Skin of body (tissue), 3 donors: ENCODE measurements at places on chromosomes 11 and 22.
A peak's percentile ranks its signal among the peaks of the same experiment; 100 is the strongest.

- DNase-seq: no peak
These were observed 42.8 kb downstream of the NTM start for GRCh38 chr11:131413217-131413616.

DNA sequence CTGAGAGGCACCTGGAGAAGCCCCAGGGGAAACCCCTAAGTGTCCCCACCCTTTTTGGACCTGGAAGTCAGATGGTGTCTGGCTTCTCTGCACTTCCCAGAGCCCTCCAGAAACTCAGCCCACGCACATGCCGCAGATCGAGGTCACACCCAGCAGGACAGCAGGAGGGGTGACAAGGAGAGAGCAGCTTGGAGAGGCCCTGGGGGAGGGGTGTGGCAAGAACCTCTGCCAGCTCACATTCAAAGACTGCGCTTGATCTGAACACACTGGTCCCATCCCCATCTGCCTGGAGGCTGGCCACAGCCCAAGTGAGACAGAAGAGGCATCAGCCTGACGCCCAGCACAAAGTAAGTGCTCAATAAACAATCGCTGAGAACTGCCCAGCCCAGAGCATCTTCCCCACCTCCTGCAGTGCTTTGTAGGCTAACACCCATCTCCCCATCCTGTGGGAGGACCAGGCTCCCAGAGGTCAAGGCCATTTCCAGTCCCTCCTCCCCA, 21.4 kb downstream of the TMPRSS6 start:
- DNase-seq: no peak

DNA sequence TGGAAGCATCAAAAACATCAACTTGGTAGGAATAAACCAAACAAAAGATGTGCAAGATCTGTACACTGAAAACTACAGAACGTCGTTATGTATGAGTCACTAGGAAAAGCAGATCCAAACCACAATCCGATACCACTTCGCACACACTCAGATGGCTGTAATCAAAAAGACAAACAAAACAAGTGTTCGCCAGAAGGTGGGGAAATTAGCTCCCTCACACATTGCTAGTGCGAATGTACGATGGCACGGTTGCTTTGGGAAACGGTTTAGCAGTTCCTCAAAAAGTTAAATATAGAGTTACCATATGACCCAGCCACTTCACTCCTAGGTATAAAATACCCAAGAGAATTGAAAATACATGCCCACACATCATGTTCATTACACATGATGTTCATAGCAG, 14.8 kb upstream of the CARD10 start:
- peak; percentile 81 for DNase-seq

- DNase-seq: no peak
These were observed 206.4 kb downstream of the DBX1 start for GRCh38 chr11:19953909-19954308.

- DNase-seq: no peak
These were observed 11.5 kb downstream of the RNH1 start for GRCh38 chr11:495537-495931.

DNA sequence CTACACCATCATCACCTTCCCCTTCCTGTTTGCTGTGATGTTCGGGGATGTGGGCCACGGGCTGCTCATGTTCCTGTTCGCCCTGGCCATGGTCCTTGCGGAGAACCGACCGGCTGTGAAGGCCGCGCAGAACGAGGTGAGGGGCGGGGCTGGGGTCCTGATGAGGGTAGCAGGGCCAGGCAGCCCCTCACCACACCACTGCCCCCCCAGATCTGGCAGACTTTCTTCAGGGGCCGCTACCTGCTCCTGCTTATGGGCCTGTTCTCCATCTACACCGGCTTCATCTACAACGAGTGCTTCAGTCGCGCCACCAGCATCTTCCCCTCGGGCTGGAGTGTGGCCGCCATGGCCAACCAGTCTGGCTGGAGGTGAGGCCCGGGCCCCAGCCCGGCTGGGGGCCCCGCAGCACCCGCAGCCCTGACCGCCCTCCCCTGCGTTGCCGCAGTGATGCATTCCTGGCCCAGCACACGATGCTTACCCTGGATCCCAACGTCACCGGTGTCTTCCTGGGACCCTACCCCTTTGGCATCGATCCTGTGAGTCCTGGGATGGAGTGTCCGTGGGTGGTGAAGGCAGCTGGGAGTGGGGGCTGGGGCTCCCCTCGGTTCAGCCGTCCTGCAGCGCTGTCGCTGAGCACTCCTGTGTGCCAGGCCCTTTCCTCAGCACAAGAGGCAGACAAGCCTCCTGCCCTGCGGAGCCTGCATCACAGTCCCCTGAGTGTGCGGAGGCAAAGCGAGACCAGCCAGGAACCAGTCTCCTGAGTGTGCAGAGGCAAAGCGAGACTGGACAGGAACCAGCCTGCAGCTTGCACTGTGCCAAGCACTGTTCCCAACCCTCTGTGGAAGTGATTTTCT, 8.8 kb downstream of the TCIRG1 start:
- DNase-seq: no peak

DNA sequence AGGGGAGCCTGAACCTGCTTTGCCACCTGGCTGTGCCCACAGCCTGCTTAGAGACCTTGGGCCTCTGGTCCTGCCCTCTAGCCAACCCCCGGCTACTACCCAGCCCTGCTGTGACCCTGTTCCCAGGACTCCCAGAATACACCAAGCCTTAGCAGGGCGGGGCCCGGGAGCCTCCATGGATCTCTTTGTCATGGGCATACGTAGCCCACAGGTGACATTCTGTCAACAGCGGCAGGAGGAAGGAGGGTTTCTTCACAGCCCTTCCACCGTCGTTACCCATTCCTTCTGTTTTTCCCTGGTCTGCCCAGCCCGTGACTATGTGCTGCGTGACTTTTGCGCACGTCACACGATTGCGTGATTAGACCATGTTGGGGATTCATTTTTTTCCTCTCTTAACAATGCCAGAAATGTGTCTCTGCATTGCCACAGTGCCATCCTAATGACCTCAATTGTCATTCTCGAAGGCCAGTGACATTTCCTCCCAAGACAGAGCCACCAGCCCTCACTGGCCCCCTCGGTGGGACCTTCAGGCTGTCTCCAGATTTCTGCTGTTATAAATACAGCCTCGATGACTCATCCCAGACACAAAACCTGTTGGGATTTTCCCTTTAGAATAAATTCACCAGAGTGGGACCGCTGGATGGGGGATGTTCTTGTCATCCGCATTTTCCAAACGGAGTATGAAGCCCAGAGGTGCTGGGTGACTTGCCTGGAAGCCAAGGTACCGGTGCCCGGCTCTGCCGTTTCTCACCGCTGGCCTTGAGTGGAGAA, 9.0 kb downstream of the SYT12 start:
- no peak for DNase-seq

- DNase-seq: no peak
These were observed 149.4 kb downstream of the SNX19 start for GRCh38 chr11:130766650-130767565.

DNA sequence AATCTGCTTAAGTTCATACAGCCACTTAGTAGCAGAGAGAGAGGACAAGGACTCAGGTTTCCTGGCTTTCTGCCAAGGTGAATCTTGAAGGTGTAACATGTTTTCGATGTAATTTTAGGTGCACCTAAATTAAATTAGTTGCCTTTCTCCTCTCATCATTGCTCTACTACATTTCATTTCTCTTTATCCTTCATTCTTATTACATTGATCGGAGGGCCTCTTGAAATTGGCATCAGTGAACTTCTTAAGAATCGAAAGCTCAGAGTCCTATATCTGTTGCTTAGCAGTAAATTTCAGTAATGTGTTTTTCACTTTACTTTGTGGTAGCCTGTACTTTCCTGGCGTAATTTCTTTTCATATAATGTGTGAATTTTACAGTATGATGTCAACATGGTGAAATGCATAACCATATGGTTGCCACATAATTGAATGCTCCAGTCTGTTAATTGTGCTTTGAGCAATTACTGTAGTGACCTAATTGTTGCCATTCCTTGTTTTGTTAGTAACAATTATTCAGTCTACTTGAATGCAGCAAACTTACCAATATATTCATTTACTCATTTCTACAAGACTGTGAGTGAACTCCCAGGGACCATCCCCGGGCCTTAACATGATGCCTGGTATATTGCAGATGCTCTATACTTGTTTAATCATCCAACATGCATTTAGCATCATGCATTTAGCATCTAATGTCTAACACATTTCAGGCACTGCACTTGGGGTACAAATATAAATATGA, 138.1 kb downstream of the MAML2 start:
- peak; percentile 88 for DNase-seq

DNA sequence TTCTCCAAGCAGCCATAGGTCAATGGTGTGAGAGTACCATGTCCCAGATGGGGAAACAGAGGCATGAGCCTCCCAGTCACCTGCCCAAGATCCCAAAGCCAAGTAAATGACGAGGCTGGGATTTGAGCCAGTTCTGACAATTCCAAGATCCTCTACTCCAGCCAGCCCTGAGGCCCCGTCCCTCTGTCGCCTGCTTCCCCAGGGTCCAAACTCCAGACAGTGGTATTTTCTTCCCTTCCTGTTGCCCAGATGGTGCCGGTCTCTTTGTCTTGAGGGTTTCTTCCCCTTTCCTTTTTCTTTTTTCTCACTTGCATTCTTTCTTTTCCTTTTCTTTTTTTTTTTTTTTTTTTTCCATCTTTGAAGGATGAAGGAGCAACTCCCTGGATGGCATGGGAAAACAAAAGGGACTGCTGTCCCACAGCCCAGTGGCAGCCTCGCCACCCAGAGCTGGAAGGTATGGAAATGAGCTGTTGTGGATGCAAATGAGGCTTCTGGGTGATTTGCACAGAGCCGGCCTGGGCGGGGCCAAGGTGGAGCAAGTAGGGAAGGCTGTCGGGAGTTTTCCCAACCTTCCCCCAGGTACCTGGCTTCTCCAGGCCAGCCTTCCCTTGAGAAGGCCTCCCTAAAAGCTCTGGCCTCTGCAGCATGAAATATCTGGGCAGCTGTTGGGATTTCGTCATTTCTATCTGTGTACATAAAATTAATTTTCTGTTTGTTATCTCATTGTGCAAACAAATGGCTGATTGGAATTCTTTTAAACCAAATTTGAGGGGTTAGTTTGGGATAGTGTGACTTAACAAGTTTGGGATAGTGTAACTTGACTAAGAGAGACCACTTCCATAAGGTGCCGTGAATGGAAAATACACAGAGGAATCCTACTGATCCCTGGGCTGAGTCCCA, 146.8 kb downstream of the MN1 start:
- no peak for DNase-seq

DNA sequence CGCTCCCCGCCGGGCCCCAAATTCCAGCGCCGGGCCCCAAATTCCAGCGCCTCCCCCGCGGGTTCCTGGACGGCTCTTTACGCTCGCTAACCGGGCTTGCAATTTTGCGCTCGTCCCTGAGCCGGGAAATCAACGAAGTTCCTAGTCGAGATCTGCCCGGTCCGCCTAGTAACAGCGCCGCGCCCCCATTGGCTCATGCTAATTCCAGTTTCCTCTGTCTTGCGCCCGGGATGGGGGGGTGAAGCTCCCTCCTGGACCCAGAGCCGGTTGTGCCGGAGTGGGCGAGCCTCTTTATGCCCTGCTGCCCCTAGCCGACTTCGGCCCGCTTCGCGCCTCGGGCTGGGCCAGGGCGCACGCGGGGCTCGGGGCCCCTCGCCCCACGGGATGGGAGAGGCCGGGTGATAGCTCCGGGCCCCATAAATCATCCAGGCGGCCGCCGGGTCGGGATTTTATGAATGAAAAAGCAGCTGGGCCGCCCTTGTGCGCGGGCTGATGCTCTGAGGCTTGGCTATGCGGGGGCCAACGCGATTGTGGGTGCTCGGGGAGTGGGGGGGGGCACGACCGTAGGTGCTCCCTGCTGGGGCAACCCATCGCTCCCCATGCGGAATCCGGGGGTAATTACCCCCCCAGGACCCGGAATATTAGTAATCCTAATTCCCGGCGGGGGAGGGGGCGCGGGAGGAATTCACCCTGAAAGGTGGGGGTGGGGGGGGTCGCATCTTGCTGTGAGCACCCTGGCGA, 1.8 kb upstream of the CCND1 start:
- peak; percentile 95 for DNase-seq

DNA sequence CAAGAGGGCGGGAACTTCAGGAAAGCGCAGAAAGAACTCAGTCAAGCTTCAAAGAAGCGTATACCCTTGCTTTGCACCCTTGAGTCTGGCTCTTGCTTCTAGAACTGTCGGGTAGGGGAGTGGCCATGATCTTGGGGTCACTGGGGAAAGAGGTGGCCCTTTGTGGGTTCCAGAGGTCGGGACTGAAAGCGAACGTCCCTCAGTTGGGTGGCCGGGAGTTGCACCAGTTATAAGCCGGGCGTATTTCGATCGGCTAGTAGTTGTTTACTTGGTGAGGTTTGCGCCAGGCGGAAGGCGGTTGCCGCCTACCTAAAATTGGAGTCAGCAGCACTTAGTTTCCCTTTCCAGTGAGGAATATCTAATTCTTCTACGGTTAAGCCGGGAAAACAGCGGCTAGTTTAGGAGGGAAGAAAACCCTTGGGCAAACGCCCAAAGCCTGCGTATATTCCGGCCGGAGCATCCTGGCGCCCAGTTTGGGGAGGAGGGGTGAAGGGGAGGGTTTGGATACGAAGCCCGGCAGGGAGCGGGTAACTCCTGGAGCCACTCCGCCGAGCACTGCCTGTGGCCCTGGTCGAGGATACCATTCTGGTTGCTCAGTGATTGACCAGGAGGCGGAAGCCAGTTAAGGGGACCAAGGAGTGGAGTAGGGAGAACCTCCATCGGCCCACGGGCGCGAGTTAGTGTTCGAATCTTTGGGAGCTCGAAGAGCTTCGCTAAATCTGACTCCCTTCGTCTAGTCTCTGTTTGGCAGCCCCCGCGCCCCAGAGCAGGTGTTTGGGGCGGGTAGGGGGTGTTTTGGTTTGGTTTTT, 807 bp upstream of the WT1 start:
- DNase-seq: no peak

- DNase-seq: no peak
These were observed 1.2 kb downstream of the KBTBD4 start for GRCh38 chr11:47577460-47578041.

DNA sequence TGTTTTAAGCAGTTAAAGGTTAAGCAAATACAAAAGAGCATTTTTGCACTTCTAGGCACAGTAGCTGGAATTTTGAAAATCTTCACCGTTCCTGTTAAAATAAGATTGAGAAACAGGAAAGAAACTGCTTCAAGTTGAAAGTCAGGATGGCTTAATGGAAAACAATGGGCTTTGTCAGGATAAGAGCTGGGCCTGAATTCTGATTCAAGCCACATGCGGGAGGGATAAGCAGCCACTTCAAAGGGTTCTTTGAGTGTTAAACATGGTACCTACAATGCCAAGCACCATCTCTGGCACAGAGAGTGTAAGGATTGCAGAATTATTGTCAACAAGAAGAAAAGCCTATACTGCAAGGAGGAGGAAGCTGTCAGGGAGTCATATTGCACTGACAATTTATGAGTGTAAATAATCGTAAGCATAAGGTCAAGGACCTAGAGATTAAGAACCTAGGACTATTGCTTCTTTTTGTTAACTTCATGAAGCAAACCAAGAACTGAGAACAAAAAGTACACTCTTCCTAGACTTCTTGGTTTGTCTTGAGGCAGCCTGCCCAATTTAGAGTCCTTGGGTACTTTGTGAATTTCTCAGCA, 32.5 kb downstream of the MPPED2 start:
- DNase-seq: no peak
